Gastroesophageal sphincter (tissue), 4 donors: ENCODE measurements at places on chromosomes 6 and 20. TPM values are rescaled to one million over a fixed set of nuclear protein-coding genes. Genes with fewer than 3 reads are reported as not detected.

DNA sequence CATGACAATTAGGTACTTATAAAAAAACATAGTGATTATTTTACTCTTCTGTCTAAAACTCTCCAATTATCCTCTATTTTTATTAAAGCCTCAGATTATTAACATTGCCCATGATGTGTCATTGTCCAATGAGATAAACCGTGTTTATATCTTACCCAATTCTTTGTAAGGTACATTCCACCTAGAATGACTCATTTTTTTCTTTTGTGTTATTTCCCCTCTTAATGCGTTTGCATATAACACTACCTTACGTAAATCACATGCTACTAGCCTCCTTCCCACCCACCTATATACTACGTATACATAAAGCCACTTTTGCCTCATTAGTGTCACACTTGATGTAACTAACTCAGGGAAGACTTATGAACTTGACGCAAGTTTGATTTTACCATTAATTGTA lies 336.3 kb upstream of the PTCHD4 start:
- no peak for ATAC-seq

- ATAC-seq = no peak
Measured at GRCh38 chr6:111228094-111228493, 140.8 kb downstream of the SLC16A10 start.

Gene APOM
- total RNA-seq = 5.1 TPM

DNA sequence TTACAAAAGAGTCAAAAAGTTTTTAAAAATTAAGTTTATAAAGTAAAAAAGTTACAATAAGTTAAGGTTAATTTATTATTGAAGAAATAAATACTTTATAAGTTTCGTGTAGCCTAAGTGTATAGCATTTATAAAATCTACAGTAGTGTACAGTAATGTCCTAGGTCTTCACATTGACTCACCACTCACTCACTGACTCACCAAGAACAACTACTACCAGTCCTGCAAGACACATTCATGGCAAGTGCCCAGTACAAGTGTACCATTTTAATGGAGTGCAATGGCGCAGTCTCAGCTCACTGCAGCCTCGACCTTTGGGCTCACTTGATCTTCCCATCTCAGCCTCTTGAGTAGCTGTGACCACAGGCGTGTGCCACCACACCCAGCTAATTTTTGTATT lies 128.2 kb downstream of the GPX5 start:
- no peak for ATAC-seq

GRCh38 chr6:168884646-168885086 lies 369.0 kb downstream of the THBS2 start:
- peak; percentile 78 for ATAC-seq

- ATAC-seq = peak; percentile 87
Measured at GRCh38 chr6:73394577-73395354, at the start of gene DDX43. Gene DDX43 (plus strand): TSS chr6:73394828. CDS start chr6:73394906, 78 bp downstream.

- ATAC-seq = no peak
Measured at GRCh38 chr6:92231171-92231701, 1188.1 kb downstream of the EPHA7 start.

DNA sequence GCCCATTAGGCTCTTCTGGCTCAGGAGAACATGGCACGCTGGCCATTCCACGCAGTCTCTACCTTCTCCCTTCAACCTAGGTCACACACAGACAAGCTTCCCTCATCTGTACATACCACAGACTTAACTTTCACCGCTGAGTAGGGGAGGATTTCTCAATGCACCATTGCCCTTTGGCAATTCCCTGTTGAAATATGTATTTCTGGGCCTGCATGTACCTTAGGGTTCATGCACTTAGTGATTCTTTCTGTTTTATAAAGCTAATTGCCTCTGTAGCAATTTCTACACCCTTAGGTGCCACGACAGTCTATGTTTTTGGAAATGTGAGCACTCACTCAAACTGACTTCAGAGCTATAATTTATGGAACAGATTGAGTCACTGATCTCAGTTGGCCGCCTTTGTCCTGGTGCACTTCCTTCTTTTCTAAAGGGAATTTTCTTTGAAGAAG lies 253.8 kb upstream of the PRDM1 start:
- ATAC-seq = peak; percentile 48

GRCh38 chr6:137665342-137665934 lies 171.2 kb upstream of the OLIG3 start:
- ATAC-seq = no peak
